ENCODE measurements at places on chromosomes 13 and 19.

- DNase-seq, result no peak
Measured at GRCh38 chr13:24147570-24147963, 13.0 kb upstream of the SPATA13 start.

DNA sequence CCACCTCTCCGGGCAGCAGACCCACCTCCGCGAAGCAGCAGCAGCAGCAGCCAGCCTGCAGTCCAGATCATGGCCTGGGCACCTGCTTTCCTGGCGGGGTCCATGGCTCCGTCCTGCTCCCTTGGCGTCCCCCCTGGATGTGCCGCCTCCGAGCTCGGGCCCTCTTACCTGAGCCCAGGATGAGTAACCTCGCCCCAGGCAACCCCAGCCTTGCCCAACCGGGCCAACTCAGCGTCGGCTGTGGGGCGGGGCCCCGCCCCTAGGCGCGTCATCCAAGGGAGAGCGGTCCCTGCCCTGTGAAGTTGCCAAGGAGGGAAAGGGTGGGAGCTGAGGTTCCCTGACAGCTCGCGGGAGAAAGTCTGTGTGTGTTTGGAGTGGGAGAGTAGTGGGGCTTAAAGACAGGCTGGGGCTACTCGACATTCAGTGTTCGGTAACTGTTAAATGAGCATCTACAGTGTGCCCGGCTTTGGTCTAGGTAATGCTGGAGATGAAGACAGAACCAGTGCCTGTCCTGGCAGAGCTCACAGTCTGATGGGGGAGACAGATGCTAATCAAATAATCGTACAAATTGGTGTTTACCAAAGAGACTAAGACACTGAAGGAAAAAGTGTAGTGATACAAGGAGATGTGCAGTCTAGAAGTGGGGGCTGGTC lies at the start of gene LYPD3:
Gene LYPD3 (minus strand): TSS at position 141 of the 653 bp plus-strand sequence. CDS start 37 bp downstream, at position 104.
- peak; percentile 23 for DNase-seq

DNA sequence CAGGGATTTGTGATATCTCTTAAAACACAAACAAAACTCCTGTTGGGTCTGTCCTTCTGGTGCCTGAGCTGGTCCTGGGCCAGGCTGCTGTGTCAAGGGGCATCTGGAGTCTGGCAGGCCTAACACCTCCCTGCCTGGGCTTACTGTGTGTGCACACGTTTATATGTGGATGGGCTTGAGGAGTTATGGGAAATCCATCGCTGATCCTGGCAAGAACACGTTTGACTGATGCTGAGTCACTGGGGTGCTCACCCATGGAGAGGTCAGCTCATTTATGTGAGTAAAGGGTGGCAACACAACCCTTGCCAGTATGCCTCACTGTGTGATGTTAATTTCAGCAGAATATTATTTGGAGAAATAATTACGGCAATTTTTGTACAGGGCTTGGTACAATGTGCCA lies 44.5 kb upstream of the PCDH8 start:
- no peak for DNase-seq

DNA sequence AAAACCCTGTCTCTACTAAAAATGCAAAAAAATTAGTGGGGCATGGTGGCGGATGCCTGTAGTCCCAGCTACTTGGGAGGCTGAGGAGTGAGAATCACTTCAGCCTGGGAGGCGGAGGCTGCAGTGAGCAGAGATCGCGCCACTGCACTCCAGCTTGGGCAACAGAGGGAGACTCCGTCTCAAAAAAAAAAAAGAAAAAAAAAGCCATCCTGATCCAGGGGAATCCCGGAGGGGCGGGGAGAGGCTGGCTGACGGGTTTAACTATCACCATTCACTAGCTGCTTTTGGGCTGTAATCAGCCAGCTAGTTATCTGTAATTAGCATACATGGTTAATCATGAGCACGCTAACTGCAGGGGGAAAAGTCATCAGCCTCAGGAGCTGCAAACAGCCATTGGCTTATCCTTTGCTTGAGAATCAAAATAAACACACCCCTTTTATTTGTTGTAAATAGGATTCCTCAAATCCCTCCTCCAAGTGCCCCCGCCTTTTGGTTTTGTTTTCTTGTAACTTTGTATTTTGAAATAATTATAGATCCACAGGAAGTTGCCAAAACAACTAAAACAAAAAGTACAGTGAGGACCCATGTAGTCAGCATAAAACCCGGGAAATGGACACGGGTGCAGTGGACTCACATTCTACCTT lies 9.6 kb downstream of the FSD1 start:
- DNase-seq, result peak; percentile 28

- DNase-seq, result peak; percentile 89
Measured at GRCh38 chr19:52453324-52454094, at the start of gene ZNF578. ZNF578 (plus strand) TSS chr19:52453553; CDS start chr19:52501846, 48,293 bp downstream.

DNA sequence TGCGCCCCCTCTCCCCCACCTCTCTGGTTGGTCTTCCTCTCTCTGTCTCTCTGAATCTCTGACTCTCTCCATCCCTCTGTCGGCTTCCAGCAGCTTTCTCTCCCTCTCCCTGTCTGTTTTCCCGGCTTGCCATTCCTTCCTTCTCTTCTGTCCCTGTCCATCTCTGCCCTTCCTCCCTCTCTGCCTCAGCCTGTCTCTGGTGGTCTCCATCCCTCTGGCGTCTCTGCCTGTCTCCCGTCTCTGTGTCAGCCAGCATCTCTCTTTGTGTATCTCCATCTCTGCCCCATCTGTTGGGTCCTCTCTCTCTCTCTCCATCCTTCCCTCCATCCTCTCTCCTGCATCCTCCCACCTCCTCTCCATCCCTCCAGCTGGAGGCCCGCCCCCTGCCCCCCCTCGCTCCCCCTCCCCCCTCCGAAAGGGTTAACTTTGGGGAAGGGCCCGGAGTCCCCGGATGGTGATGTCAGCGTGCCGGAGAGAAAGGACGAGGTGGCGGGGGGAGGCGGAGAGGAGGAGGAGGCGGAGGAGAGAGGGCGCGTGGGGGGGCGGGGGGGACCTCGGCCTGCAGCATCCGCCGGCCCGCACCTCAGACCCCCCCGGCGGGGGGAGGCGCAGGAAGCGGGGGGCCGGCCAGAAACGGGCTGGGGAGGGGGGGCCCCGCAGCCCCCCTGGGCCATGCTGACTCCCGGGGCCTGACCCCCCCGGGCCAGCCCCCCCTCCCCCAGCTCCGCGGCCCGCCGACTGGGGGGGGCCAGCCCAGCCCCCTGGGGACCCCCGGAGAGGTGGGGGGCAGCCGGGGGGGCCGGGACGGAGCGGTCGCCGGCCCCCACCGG lies at the start of gene BRSK1:
Gene BRSK1 (plus strand): TSS at position 450 of the 830 bp plus-strand sequence. CDS start 446 bp downstream, outside the sequence.
- peak; percentile 54 for DNase-seq

DNA sequence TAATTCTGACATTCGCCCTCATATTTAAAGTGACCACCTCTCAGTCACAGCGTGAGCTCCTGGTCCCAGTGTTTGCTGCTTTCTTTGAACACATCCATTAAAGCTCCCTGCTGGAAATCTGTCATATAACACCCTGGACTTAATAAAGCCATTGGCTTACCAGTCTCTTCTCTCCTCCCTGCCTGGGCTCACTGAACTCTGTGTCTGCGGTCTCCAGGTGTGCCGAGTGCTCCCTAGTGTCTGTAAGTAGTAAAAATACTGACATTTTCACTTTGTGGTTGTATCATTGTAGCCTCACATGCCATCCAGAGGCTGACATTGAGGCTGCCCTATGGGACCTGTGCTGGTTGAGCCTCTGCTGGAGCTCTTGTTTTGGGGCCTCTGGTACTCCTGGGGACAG lies 2.6 kb upstream of the PSG11 start:
- no peak for DNase-seq

GRCh38 chr19:6532244-6532999 lies 1.6 kb downstream of the TNFSF9 start:
- DNase-seq, result no peak

DNA sequence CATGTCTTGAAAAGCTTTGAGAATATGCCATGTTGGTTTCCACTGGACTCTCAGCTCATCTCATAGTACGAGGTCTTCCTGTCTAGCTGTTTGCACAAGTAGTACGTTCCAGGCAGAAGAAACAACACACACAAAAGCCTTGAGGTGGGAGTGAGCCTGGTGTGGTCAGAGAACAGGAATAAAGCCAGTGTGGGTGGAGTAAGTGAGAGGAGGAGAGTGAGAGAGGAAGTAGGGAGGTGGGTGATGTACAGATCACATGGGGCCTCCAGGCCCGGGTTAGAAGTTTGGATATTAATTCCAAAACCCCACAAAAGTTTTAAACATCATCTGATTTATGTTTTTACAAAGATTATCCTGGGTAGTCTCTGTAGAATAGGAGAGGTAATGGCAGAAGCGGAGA lies 230.6 kb downstream of the MTUS2 start:
- DNase-seq, result no peak

GRCh38 chr13:101785858-101786257 lies 333.4 kb downstream of the ITGBL1 start:
- DNase-seq, result peak; percentile 0

Measured in cardiac fibroblast (primary cell).